ENCODE measurements at places on chromosomes 12 and 14.
A peak's percentile ranks its signal among the peaks of the same experiment; 100 is the strongest.

GRCh38 chr12:55722948-55723347 lies 2.8 kb downstream of the RDH5 start:
- ATAC-seq, result no peak

GRCh38 chr14:59371771-59372170 lies 93.4 kb downstream of the GPR135 start:
- ATAC-seq, result no peak

DNA sequence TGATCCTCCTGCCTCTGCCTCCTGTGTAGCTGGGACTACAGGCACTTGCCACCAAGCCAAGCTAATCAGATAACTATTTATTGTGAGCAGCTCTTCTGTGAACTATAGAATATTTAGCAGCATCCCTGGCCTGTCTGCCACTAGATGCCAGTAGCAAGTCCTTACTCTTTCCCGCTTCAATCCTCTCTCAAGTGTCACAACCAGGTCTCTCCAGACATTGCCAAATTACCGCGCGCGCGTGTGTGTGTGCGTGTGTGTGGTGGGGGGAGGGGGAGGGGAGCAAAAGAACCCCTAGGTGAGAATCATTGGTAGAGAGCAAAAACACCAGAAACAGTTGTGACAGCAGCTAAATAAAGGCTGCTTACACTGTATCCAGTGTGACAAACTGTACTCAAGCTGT lies 49.9 kb downstream of the PPP2R5E start:
- no peak for ATAC-seq

DNA sequence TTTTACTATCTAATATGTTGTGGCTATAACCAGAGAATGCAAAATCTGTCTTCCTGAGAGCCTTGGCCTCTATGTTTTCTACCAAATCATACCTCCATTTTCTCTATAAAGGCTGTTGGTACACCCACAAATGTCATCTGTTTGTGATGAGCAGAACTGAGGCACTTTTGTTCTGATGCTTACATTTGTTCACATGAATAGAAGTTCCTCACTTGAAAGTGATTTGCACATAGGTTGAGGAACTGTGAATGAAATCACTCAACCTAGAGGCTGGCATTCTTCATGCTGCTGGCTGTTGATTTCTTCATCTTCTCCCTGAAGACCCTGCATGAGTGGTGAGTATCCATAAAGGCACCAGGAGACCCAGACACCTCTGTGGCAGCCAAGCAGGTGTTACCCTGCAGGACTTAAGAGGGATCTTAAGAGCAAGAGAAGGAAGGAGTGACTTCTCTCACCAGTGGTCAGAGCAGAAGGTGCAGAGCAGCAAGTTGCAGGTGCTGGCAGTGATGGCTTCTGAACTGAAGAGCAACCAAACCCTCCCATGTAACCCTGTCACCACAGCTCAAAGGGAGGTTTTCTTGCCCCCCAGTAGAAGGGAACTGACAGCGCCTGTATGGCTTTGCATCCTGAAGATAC lies 110.3 kb downstream of the HMGA2 start:
- ATAC-seq, result no peak

DNA sequence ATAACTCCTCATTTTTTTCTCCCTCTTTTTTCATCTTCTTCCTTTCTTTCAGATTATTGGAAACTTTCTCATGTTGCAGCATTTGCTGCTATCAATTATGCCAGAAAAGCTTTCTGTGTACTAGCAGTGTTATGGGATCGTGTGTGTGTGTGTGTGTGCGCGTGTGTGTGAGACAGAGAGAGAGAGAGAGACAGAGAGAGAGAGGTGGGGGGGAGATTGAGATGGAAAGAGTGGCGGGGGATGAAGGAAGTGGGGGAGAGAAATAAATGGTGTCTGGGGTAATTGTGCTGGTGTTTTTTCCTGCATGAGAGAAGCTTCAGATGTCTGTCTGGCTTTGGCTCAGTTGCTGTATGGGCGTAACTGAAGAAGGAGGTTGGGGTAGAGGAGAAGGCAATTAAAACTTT lies 268.9 kb downstream of the RAD51B start:
- ATAC-seq, result no peak

GRCh38 chr12:106126441-106127337 lies 12.1 kb downstream of the NUAK1 start:
- no peak for ATAC-seq

DNA sequence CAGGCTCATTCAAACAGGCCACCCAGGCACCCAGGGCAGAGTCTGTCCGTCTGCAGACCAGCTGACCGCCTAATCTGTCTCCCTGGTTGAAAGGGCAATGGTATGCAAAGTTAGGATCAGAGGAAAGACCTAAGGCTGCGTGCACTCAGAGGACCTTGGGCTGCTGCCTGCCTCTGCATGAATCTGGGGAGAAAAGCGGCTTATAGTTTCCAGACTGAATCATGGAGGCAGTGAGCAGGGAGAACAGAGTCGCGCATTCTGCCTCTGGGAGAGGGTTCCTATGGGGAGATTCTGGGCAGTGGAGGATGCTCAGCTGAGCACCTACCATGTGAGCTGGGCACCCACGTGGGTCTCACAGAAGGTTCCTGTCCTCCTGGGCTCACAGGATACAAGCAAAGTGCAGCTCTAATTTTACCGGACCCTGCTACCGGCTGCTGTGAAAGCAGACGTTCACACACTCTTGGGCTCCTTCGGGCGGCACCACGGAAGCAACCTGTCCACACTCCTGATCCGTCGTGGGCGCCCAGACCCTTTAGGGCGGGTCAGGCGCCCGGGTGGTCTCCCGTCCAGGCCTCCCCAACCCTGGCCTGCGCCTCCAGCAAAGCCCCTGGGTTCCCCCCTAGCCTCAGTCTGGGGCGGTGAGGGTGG lies 772 bp downstream of the SCARB1 start:
- peak; percentile 4 for ATAC-seq

DNA sequence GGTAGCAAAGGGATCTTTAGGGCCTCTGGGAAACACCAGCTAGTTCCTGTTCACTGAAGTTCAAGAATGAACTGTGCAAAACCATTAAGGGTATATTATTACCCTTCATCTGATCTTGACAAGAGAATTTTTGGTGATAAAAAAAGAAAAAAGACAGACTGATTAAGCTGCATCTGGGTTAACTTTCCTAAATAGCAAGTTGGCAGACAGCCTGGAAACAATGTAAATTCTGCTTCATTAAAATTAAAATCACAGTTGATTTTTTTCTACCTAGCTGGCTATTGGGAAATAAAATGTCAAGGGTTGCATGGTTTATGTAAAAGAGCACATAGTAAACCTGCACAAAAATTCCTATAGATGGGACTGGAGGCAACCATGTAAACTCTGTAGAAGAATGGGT lies 126.6 kb upstream of the PRKD1 start:
- ATAC-seq, result no peak

GRCh38 chr12:65362234-65363031 lies 84.0 kb downstream of the MSRB3 start:
- no peak for ATAC-seq

DNA sequence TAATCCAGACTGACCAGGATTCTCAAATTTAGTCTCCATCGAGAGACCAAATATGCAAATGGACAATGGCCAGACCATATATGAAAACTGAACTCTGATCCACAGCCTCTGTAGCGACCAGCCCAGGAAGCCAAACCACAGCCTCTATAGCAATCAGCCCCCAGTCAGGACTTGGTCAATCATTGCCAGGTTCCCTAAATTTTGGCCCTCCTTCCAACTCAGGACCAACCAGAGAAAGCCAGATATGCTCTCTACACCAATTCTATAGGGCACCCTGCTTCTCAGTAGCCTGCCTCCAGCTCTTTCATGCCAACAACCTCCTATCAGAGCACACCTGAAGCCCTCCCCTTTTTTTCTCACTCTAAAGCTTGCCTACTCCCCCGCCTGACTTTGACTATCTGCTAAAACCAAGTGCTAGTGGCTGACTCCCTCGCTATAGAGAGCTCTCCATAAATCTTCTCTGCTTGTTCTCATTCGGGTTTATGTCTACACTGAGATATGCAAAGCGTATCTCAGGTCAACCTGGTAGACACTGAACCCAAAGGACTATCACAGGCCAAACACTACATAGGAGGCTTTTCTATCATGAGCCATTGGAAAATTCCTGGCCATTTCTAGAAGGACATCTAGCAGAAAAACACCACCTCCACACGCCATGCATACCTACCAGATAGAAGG lies 110.5 kb upstream of the FUT8 start:
- no peak for ATAC-seq

DNA sequence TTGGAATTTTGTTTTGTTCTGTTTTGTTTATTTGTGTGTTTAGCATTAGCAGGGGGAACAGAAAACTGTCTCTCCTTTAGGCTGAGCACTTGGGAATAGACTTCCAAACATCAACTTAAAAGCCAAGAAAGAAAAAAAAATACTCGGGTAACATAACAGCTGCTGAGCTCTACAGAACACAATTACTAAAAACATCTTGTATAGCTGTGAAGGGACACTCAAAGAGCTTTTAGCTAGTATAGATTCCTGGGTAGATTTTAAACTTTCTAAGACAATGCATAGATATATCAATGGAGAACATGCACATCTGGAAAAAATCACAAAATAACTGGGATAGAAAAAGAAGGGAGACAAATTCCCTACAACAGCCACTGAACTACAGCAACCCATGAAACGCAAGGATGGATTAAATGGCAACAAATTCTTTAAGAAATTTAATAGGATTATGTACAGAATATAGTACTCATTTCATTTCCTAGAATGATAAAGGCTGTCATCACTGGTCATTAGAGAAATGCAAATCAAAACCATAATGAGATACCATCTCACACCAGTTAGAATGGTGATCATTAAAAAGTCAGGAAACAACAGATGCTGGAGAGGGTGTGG lies 174.3 kb upstream of the KRR1 start:
- ATAC-seq, result no peak

GRCh38 chr14:95619785-95620417 lies 66.3 kb upstream of the TCL1B start:
- ATAC-seq, result no peak

GRCh38 chr12:46493150-46493833 lies 120.7 kb upstream of the SLC38A2 start:
- ATAC-seq, result no peak

GRCh38 chr12:108324351-108325017 lies 14.6 kb downstream of the CMKLR1 start:
- ATAC-seq, result no peak

GRCh38 chr12:96811083-96811482 lies 96.0 kb upstream of the NEDD1 start:
- no peak for ATAC-seq

DNA sequence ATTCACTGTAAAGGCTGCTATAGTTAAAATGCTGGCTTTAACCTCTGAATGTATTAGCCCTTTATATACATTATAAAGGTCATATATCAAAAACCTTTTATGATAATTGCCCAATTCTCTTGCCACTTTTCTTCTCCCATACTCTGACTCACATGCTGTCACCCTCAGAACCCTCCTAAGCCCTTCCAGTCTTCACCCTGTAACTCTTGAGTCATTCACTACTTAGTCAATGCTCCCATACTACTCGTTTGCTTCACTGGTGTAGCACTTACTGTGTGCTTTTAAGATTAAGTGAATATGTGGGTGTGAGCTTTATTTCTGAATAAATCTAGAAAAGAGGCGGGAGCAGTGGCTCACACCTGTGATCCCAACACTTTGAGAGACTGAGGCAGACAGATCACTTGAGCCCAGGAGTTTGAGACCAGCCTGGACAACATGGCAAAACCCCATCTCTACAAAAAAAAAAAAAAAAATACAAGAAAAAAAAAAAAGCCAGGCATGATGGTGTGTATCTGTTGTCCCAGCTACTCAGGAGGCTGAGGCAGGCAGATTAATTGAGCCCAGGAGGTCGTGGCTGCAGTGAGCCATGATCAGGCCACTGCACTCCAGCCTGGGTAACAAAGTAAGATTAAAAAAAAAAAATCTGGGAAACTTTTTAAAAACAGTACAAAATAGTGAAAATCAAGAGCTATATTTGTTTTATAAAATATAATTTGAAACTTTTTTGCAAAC lies 37.6 kb downstream of the SPATA7 start:
- peak; percentile 88 for ATAC-seq

DNA sequence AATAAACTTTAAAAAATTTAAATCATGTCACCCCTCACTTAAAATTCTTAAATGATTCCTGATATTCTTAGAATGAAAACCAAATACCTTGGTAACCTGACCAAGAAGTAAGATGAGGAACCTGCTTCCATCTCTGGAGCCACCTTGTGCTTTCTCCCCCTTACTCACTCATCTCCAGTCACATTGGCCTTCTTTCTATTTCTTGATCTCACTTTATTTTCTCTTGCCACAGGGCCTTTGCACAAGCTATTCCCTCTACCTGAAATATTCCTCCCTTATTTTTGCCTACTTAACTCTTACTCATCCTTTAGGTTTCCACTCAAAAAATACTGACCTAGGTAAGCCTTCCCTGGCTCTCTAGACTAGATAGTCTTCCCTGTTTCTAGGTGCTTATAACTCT lies 5.1 kb downstream of the ZCRB1 start:
- no peak for ATAC-seq

- no peak for ATAC-seq
Observed at GRCh38 chr12:50569321-50569720, 64.5 kb downstream of the DIP2B start.

DNA sequence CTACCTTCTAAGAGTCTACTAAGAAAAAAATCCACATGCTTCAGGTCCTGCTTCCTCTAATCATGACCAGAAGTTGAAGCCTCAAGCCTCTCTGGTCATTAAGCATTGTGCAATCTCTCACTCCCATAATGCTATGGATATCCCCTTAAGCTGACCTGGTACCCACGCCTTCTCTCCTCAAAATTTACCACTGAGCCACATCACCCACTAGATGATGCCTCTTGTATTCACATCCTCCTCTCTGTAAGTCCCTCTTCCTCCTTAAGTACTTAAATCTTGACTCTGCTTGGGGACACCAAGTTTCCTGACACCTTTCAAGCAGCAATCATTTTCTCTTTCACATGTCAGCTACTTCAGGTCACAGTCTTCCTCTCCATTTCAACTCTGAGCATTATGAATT lies 9.8 kb downstream of the GALNT4 start:
- peak; percentile 45 for ATAC-seq

GRCh38 chr14:84442521-84442920 lies 1087.4 kb upstream of the FLRT2 start:
- ATAC-seq, result no peak

DNA sequence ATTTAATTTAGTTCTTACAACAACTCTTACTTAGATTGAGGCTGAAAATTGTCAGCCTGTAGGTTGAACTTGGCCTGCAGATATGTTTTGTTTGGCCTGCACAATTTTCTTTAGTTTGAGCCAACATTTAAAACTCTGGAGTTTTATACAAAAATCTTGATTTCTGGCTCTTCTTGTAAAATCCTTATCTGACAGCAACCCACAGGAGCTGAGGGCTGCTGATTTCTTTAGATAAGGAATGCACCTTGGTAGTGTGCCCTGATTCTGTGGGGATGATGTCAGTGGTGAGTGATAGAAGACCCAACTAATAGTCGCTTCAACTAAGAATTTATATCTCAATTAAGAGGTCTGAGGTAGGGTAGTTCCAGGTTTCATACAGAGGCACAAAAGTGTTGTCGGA lies 49.5 kb downstream of the SOCS2 start:
- no peak for ATAC-seq

DNA sequence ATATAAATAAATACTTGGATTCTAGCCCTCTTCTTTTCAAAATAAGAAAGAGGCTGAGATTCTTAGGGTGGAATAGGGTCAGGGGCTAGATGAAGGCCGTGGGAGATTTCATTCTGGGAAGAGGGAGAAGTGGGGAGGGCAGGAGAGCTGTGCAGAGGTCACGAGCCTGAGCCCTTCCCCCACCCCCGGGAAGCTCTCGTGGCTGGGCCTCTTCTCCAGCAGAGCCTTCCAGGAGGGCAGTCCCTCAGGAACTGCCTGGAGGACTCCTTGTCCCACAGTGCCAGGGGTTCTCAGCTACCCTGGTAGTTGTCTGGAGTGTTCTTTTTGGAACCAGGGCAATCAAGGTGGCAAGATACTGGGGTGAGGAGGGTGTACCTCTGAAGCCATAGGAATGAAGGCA lies 94.0 kb downstream of the ESR2 start:
- ATAC-seq, result no peak

- no peak for ATAC-seq
Observed at GRCh38 chr12:111445726-111446581, 40.2 kb downstream of the SH2B3 start.

All from activated CD4-positive, CD25-positive, alpha-beta regulatory T cell treated with anti-CD3 and anti-CD28 coated beads, Interleukin-2, amount 50 U/mL, for 24 hours (primary cell).